ENCODE measurements at places on chromosomes 7 and 10.
A peak's percentile ranks its signal among the peaks of the same experiment; 100 is the strongest.

GRCh38 chr10:103648636-103649532 lies 155.4 kb downstream of the NEURL1 start:
- DNase-seq: no peak

GRCh38 chr10:61125560-61126170 lies 181.7 kb upstream of the RHOBTB1 start:
- no peak for DNase-seq

DNA sequence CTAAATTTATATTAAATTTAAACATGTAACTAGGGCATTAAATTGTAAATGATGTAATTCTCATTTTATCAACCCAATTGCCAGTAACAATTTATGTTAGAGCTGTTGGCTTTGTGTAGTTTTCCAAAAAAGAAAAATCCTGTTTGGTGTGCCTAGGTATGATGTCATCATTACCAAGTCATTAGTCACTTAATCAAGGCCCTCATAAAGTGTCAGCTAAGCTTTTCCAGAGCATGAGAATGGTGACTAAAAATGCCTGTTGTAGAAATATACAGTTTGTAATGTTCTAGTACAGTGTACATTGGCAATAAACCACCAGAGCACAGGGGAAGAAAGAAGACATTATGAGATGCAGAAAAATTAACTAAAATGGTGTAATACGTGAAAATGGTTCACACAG lies 593.8 kb upstream of the ANKRD30A start:
- DNase-seq: peak; percentile 71

DNA sequence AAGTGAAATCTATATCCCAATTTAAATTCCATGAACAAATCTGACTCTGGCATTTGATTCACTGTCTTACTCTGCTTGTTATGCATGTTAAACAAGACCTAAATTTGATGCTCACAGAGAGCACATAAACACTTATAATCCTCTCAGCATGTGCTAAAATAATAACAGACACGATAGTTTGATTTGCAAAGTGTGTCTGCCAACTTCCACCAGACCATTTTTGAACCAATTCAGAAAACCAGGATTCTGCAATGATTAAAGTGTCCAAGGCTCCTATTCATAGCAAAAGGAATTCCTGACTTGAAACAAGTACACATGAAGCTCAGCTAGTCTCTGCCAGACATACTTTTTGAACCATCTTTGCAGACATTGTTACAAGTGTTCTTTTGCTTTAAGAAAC lies 11.2 kb downstream of the RBM20 start:
- no peak for DNase-seq

- no peak for DNase-seq
These were observed 98.8 kb upstream of the ZNF722 start for GRCh38 chr7:63899691-63900393.

GRCh38 chr7:105742787-105743186 lies 133.6 kb downstream of the ATXN7L1 start:
- DNase-seq: no peak
